Panc1 (cell line): ENCODE measurements at places on chromosomes 12 and 14.

DNA sequence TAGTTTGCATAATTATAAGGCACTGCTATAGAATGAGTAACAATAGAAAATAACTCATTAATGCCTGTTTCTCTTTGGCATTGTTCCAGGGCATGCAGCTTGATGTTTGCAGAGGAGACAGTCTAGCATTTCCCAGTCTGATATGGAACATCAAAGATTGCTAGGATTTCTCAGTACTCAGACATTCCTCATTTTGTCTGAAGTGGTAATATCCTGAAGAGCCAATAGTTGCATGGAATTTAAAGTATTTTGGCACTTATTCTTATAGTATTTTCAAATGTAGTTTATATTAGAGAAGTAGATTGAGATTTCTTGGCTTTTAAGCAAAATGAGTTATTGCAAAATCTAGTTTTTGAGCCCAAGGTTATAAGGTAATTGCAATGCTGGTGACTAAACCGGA is 337.3 kb upstream of the E2F7 start:
- no peaks in the 10 kb centered on the region for H3K36me3 ChIP-seq
- H3K27ac ChIP-seq, result no peak overlapping the region
- no peak for DNase-seq
- H3K4me3 ChIP-seq, result no peak overlapping the region

GRCh38 chr12:17062267-17063036 is 456.5 kb upstream of the LMO3 start:
- peak; percentile 10 for DNase-seq
- H3K27me3 ChIP-seq, result no peaks in the 10 kb centered on the region
- H3K4me3 ChIP-seq, result no peak overlapping the region
- H3K27ac ChIP-seq, result no peak overlapping the region
- H3K36me3 ChIP-seq, result no peaks in the 10 kb centered on the region

GRCh38 chr12:108341356-108341755 is 2.2 kb upstream of the CMKLR1 start:
- no peaks in the 10 kb centered on the region; the same call in 1 of the 2 replicates for H3K27me3 ChIP-seq
- H3K4me1 ChIP-seq, result no peaks in the 10 kb centered on the region
- no peaks in the 10 kb centered on the region for H3K36me3 ChIP-seq
- H3K4me3 ChIP-seq, result no peak overlapping the region
- H3K27ac ChIP-seq, result no peak overlapping the region

DNA sequence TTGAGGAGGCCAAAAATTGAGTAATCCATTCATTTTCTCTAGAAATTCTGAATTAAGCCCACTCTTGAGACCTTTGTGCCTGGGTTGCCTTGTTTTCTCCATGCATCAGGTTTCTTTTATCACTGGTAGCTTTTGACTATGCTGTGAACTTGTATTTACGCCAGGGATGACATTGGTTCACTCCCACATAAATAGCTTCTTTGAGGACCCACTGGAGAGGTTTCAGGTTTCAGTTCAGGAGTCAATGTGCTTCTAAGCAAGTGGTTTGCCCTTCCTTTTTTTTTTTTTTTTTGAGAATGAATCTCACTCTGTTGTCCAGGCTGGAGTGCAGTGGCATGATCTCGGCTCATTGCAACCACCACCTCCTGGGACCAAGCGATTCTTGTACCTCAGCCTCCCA is 10.2 kb upstream of the SLC17A8 start:
- 0 out of 2 replicates have a peak, but pooled peaks cover 2% of the 10 kb centered on the region for H3K27me3 ChIP-seq
- no peak overlapping the region for H3K4me3 ChIP-seq
- H3K27ac ChIP-seq, result no peak overlapping the region
- no peak for DNase-seq

DNA sequence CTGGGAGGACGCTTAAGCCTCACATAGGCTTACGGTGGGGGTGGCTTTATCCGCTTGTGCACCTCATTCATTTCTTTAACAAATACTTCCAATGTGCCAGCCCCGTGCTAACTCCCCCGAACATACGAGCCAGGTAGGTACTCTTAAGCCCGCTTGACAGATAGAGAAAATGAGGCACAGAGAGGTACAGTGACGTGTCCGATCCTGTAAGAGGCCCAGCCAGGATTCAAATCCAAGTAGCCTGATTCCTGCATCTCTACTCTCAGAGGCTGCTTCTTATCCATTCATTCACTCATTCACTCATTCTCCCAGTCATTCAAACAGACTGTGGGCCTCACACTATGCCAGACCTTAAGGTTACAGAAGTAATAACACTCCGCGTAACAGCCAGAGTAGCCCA is 477 bp downstream of the OAS3 start:
- H3K4me3 ChIP-seq, result peak overlapping the region; percentile 64
- DNase-seq, result no peak
- no peaks in the 10 kb centered on the region for H3K36me3 ChIP-seq
- peaks cover 12% of the 10 kb centered on the region; the same call in 1 of the 2 replicates for H3K4me1 ChIP-seq
- H3K27me3 ChIP-seq, result no peaks in the 10 kb centered on the region
- H3K27ac ChIP-seq, result peak overlapping the region; percentile 76

- peak within 1 kb of the TSS; percentile 50 for H3K4me3 ChIP-seq
- H3K36me3 ChIP-seq, result no peaks in the 10 kb centered on the region
- DNase-seq, result no peak
- no peaks in the 10 kb centered on the region for H3K4me1 ChIP-seq
Observed at GRCh38 chr12:121038861-121039668, at the start of gene OASL. OASL (minus strand) TSS chr12:121039246; CDS start chr12:121038971, 275 bp downstream.

- no peak for DNase-seq
- H3K27ac ChIP-seq, result no peak overlapping the region
Observed at GRCh38 chr12:29639893-29640495, 142.5 kb upstream of the OVCH1 start.

DNA sequence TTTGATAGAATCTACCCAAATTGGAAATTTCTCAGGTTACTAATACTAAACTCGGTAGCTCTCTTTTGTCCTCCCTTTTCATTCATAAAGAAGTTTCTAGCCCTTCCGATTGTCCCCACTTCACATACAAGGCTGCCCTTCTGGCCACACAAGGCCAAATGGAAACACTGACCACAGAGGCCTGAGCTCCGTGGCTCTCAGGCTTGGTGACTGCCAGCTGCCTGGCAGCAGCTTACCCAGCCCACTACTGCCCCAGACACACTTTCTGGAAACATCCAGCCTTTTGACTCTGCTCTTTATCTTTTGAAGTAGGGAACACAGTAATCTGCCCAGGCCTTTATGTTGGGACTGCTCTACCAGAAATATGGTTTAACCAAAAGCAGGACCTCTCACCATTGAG is 167.2 kb downstream of the GCH1 start:
- H3K27me3 ChIP-seq, result no peaks in the 10 kb centered on the region
- no peaks in the 10 kb centered on the region for H3K4me1 ChIP-seq
- H3K4me3 ChIP-seq, result no peak overlapping the region
- no peaks in the 10 kb centered on the region for H3K36me3 ChIP-seq
- H3K27ac ChIP-seq, result no peak overlapping the region

DNA sequence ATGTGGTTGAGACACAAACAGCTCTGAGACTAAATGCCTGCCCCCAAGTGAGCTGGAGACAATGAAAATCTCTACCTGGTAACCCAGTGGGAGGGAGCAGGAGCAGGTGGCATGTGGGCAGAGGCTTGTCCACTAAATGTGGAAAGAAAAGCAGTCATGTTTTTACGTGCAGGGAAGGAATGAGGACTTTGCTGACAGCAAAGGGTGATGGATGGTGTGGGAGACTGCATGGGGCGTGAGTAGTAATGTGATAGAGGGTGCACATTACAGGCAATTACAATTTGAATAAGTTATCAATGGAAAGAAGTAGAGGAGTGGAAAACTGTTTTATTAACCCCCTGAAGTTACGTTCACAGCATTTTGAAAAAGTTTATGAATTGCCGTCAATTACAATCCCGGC is 176.6 kb downstream of the NRXN3 start:
- DNase-seq, result no peak
- no peaks in the 10 kb centered on the region; the same call in 1 of the 2 replicates for H3K27me3 ChIP-seq
- no peaks in the 10 kb centered on the region for H3K36me3 ChIP-seq
- no peak overlapping the region for H3K27ac ChIP-seq
- H3K4me3 ChIP-seq, result no peak overlapping the region
- H3K4me1 ChIP-seq, result no peaks in the 10 kb centered on the region

GRCh38 chr12:19491863-19492262 is 52.6 kb downstream of the AEBP2 start:
- H3K4me3 ChIP-seq, result no peak overlapping the region
- no peaks in the 10 kb centered on the region for H3K4me1 ChIP-seq
- DNase-seq, result no peak

- peaks cover 10% of the 10 kb centered on the region for H3K36me3 ChIP-seq
- no peaks in the 10 kb centered on the region for H3K4me1 ChIP-seq
- DNase-seq, result no peak
- no peak overlapping the region for H3K27ac ChIP-seq
Observed at GRCh38 chr12:102093319-102093718, 26.6 kb downstream of the NUP37 start.
